Skin of body (tissue), 3 donors: ENCODE measurements at places on chromosomes 5 and 9. TPM values are rescaled to one million over a fixed set of nuclear protein-coding genes. Genes with fewer than 3 reads are reported as not detected.

Gene PCDHB7
- total RNA-seq, result 1.1 TPM

Gene SLC25A2
- total RNA-seq, result 1.4 TPM

Gene MRRF
- total RNA-seq, result 27.4 TPM

Gene FBXO10
- 6.3 TPM for total RNA-seq

Gene FGF18
- 5.5 TPM for total RNA-seq
